ENCODE measurements at places on chromosomes 3 and 15.
A peak's percentile ranks its signal among the peaks of the same experiment; 100 is the strongest.

GRCh38 chr3:43766672-43767465 lies 76.1 kb downstream of the ABHD5 start:
- no peak for DNase-seq

- DNase-seq, result no peak
Measured at GRCh38 chr3:12454076-12454815, 30.0 kb upstream of the TSEN2 start.

GRCh38 chr3:148911592-148911991 lies 46.5 kb downstream of the CPA3 start:
- DNase-seq, result no peak

- DNase-seq, result peak; percentile 87
Measured at GRCh38 chr3:113223475-113224281, 12.3 kb downstream of the BOC start.

GRCh38 chr15:74270155-74270554 lies 34.0 kb downstream of the CCDC33 start:
- DNase-seq, result no peak

DNA sequence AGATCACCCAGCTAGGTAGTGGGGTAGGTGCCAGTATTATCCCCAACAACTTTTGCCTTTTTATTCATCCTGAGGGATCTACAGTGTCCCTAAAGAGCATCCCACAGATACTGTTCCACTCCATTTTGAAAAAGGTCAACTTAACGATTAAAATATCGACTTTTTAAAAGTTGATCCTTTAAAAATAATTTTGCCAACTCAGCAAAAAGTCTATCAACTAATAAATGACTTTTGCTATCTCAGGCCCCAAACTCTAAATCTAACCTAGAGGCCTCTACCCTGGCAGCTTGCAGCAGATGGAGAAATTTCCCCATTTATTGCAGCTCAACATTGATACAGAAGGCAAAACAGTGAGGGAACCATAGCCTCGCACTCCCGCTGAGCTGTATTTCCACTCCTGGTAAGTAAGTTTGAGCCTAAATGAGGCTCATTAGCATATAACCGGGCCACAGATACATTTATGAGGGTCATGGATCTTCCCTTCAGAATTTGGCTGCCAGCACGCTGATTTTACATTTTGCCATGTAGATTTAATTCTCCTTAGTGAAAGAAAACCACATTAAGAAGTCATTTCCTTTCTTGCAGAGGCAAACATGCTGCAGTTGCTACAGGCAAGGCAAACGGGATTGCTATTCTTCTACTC lies 704.1 kb upstream of the CFAP20DC start:
- DNase-seq, result no peak

- no peak for DNase-seq
Measured at GRCh38 chr3:12334786-12335185, 45.9 kb downstream of the PPARG start.

GRCh38 chr15:78372880-78373279 lies 32.7 kb downstream of the CRABP1 start:
- no peak for DNase-seq

GRCh38 chr3:59920822-59921221 lies 871.0 kb upstream of the CFAP20DC start:
- no peak for DNase-seq

GRCh38 chr3:127588806-127589577 lies 1.5 kb downstream of the TPRA1 start:
- DNase-seq, result peak; percentile 29

- no peak for DNase-seq
Measured at GRCh38 chr3:78641703-78642102, 1126.1 kb downstream of the ROBO1 start.

DNA sequence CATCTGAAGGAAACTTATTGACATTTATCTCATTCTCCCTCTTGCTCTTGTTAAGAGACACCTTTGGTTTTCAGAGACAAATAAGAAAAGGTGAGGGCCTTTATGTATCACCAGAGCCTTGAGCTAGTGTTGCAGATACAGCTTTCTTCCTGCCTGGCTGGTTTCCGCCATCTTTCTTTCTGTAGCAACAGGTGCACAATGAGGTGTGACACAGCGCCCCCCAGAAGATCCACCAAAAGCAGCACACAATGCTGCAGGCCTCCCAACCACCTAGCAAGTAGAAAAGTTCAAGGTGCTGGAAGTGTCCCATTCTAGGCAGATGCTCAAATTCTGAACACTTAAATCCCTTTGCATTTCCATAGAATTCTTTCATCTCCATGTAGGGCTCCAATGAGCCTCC lies 106.6 kb downstream of the FOXP1 start:
- no peak for DNase-seq

GRCh38 chr3:111943533-111943932 lies 35.3 kb upstream of the ABHD10 start:
- no peak for DNase-seq

DNA sequence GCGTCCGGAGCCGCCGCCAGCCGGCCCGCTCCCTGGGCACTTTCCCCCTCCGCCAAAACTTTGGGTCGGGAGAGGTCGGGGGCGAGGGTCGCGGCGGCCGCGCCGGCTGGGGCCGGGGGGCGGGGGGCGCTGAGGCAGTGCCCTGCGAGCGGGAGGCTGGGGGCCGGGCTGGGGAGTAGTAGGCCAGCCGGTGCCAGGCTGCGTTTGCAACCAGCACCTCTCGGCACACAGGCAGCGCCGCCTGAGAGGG lies 452 bp downstream of the BBX start:
- no peak for DNase-seq

- DNase-seq, result no peak
Measured at GRCh38 chr3:119436977-119437376, 26.4 kb downstream of the TMEM39A start.
